RWPE2 (cell line): ENCODE measurements at places on chromosomes 7 and 10.

GRCh38 chr10:80737209-80737608 lies 199.5 kb downstream of the SH2D4B start:
- no peak for DNase-seq

GRCh38 chr7:151506901-151507382 lies 12.8 kb downstream of the RHEB start:
- DNase-seq: no peak

GRCh38 chr7:151101621-151102396 lies 15.5 kb downstream of the AGAP3 start:
- no peak for DNase-seq

- DNase-seq: no peak
These were observed 152.0 kb downstream of the MACC1 start for GRCh38 chr7:20064974-20065862.
